ENCODE measurements at places on chromosomes 1 and 21.

DNA sequence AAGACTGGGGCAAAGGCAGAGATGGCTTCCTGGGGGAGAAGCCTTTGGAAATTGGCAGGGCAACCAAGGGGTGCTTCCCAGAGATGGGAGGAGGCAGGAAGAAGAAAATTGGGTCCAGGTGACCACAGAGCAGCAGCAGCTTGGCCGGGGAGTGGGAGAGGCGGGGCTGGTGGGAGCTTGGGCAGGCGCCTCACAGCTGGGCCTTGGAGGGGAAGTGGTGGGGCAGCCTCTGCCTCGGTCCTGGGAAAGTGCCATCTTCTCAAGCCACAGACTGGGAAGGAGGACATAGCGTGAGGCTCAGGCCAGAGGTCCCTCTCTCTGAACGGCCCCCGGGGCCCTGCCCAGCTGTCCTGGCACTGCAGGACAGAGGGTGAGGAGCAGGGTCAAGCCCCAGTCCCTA, 24.0 kb upstream of the WASF2 start:
- peaks cover 13% of the 10 kb centered on the region for H3K4me1 ChIP-seq
- H3K4me3 ChIP-seq = no peak overlapping the region
- H3K27me3 ChIP-seq = no peaks in the 10 kb centered on the region
- H3K36me3 ChIP-seq = no peaks in the 10 kb centered on the region

GRCh38 chr1:64901663-64902062, 64.7 kb downstream of the JAK1 start:
- no peak overlapping the region for H3K27ac ChIP-seq
- peaks cover 13% of the 10 kb centered on the region for H3K4me1 ChIP-seq
- no peak overlapping the region for H3K4me3 ChIP-seq
- peaks cover 3% of the 10 kb centered on the region for H3K36me3 ChIP-seq
- H3K27me3 ChIP-seq = no peaks in the 10 kb centered on the region

DNA sequence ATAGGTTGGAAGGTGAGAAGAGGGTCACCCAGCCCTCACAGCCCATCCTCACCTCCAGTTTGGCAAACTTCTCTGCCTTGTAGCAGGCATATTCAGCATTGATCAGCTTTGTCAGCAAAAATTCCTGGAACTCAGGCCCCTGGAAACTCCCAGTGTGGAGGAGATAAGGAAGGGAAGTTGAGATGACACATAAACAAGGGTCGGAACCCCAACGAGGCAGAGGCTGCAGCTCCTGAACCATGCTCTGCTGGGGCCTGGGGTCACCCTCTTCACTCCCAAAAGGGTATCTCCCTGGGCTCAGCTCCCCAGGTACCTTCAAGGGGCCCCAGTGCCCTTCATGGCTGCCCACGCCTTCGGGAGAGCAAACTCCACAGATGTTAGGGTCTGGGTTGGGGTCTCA, 60.4 kb downstream of the RAP1GAP start:
- no peaks in the 10 kb centered on the region for H3K27me3 ChIP-seq
- DNase-seq = no peak
- no peak overlapping the region for H3K4me3 ChIP-seq
- H3K27ac ChIP-seq = no peak overlapping the region
- H3K4me1 ChIP-seq = peaks cover 11% of the 10 kb centered on the region

GRCh38 chr1:47761201-47761930, 235.8 kb downstream of the TRABD2B start:
- no peaks in the 10 kb centered on the region for H3K4me1 ChIP-seq
- H3K27ac ChIP-seq = no peak overlapping the region
- no peaks in the 10 kb centered on the region for H3K27me3 ChIP-seq
- no peak for DNase-seq
- no peaks in the 10 kb centered on the region for H3K36me3 ChIP-seq
- H3K4me3 ChIP-seq = no peak overlapping the region

DNA sequence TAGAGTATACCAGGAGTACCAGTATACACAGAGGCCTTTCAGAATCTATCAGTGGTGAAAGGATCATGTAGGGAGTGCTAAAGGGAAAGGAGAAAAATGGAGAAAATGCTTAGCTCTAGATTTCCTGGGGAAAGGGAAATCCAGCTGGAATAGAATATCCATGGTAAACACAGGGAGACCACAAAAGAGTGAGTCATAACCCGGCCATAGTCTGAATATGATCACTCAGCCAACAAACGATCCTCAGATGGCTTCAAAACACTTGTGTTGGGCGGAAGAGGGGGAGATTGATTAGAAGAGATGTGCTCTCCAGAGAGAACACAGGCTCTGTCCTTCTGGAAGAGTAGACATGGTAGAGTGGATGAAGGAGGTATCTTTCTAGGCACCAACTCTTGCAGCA, 180.6 kb downstream of the PAPPA2 start:
- H3K4me3 ChIP-seq = no peak overlapping the region
- H3K27me3 ChIP-seq = no peaks in the 10 kb centered on the region
- no peak for DNase-seq
- H3K27ac ChIP-seq = no peak overlapping the region

GRCh38 chr1:65955071-65955470, 162.4 kb downstream of the PDE4B start:
- no peak overlapping the region for H3K27ac ChIP-seq
- H3K36me3 ChIP-seq = no peaks in the 10 kb centered on the region
- H3K4me1 ChIP-seq = peaks cover 3% of the 10 kb centered on the region
- DNase-seq = no peak

DNA sequence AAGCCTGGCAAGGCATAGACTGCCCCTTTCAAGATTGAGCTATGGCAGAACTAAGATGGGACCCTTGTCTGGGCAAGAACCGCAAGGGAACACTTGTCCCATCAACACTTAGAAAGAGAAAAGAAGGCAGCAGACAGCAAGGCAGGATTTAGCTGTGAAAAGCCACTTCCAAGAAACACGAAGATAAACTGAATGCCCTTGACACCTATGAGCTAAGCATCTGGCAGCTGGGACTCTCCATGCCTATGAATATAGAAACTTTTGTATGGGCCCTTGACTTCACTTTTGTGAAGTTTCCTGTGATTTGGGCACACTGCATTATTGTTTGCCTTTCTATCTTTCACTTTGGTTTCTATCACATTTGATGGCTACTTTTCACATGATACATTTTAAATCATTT, 24.9 kb upstream of the CACNA1E start:
- peaks cover 9% of the 10 kb centered on the region for H3K27me3 ChIP-seq
- DNase-seq = no peak
- H3K4me3 ChIP-seq = no peak overlapping the region
- H3K4me1 ChIP-seq = no peaks in the 10 kb centered on the region
- H3K36me3 ChIP-seq = no peaks in the 10 kb centered on the region

GRCh38 chr1:230857822-230858221, 10.5 kb downstream of the C1orf198 start:
- no peak overlapping the region for H3K4me3 ChIP-seq
- H3K27me3 ChIP-seq = no peaks in the 10 kb centered on the region
- no peak overlapping the region for H3K27ac ChIP-seq
- peaks cover 2% of the 10 kb centered on the region for H3K4me1 ChIP-seq

- H3K27me3 ChIP-seq = peaks cover 21% of the 10 kb centered on the region
- peaks cover 10% of the 10 kb centered on the region for H3K4me1 ChIP-seq
- H3K4me3 ChIP-seq = no peak overlapping the region
Observed at GRCh38 chr1:228925691-228926090, 190.4 kb downstream of the RHOU start.

GRCh38 chr1:168535536-168535935, 8.3 kb downstream of the XCL2 start:
- peaks cover 2% of the 10 kb centered on the region for H3K27me3 ChIP-seq
- peaks cover 24% of the 10 kb centered on the region for H3K36me3 ChIP-seq
- no peak for DNase-seq
- H3K4me3 ChIP-seq = peak overlapping the region; percentile 82
- H3K27ac ChIP-seq = peak overlapping the region; percentile 94

- no peak overlapping the region for H3K4me3 ChIP-seq
- H3K4me1 ChIP-seq = peaks cover 26% of the 10 kb centered on the region
- H3K36me3 ChIP-seq = peaks cover 32% of the 10 kb centered on the region
- no peaks in the 10 kb centered on the region for H3K27me3 ChIP-seq
Observed at GRCh38 chr1:65429078-65429477, 8.6 kb downstream of the LEPR start.

DNA sequence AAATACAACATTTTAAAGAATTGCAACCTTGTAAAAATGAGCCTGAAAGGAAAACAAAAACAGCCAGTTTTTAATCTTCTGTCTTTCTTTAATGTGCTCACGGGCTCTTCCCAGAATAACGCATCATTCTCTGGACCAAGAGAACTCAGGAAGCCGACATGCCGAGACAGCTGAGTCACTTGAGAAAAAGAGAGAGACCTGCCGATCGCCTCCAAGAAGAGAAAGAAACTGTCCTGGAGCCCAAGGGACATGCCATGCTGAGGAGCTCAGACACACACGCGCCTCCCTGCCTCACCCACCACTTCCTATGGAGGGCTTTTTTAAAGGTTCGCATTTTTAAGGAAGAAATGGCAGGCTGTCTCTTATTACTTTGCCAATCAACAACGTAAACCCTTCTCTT, 176.4 kb downstream of the ZNF281 start:
- no peaks in the 10 kb centered on the region for H3K36me3 ChIP-seq
- peaks cover 35% of the 10 kb centered on the region for H3K27me3 ChIP-seq
- DNase-seq = no peak
- H3K4me1 ChIP-seq = no peaks in the 10 kb centered on the region
- H3K4me3 ChIP-seq = no peak overlapping the region

DNA sequence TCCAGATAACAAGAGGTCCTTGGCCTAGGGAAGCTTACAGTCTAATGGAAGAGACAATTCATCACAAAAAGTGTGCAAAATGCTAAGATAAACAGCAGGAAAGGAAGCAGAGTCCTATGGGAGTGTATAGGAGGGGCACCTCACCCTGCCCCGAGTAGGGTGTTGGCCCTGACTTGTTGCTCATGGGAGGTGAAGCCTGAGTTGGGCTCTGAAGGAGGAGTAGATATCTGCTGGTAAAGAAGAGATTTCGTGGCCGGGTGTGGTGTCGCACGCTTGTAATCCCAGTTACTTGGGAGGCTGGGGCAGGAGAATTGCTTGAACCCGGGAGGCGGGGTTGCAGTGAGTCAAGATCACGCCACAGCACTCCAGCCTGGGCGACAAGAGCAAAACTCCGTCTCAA, 18.6 kb upstream of the GPR37L1 start:
- H3K27me3 ChIP-seq = no peaks in the 10 kb centered on the region
- H3K4me1 ChIP-seq = no peaks in the 10 kb centered on the region
- no peak for DNase-seq
- H3K27ac ChIP-seq = no peak overlapping the region

GRCh38 chr1:96967311-96967710, 245.7 kb downstream of the PTBP2 start:
- no peak for DNase-seq
- no peaks in the 10 kb centered on the region for H3K4me1 ChIP-seq
- H3K27ac ChIP-seq = no peak overlapping the region

DNA sequence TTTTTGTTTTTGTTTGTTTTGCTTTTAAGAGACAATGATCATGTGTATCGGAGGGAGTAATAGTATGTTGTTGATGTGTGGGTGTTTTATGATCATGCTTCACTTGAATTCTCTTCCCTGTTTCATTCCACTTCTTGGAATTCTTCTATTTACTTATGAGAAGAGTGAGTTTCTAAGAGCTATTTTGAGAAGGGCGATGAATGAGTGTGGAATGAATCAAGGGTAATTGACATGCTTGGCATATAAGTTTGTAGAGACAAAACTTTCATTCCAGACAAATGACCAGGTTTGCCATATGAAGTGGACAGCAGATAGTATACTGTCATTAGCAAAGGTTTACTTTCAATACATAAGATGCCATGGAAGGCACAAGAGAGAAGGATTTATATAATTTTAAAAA, 42.3 kb upstream of the PDC start:
- H3K4me1 ChIP-seq = no peaks in the 10 kb centered on the region
- no peak for DNase-seq
- no peak overlapping the region for H3K4me3 ChIP-seq
- no peaks in the 10 kb centered on the region for H3K27me3 ChIP-seq

GRCh38 chr1:230915078-230915477, 46.8 kb upstream of the C1orf198 start:
- H3K27ac ChIP-seq = no peak overlapping the region
- no peak overlapping the region for H3K4me3 ChIP-seq
- H3K4me1 ChIP-seq = no peaks in the 10 kb centered on the region
- no peak for DNase-seq

DNA sequence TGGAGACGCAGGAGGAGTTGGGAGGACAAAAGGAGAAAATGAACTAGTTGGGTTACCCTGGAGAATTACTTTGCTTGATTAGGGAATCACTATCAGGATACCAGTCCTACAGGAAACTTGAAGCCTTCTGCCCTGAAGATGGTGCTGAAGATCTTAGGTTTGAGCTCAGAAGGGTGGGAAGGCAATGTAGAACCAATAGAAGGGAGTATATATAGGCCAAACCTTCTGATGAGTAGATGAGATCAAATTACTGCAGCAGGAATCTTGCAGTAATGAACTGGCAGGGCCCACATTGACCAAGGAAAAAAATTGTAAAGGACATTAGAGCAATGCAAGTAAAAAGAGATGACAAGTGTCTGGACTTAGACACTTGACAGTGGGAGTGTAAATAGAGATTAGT, 116.3 kb upstream of the CACYBP start:
- no peak for DNase-seq
- H3K27me3 ChIP-seq = no peaks in the 10 kb centered on the region
- no peaks in the 10 kb centered on the region for H3K36me3 ChIP-seq
- no peaks in the 10 kb centered on the region for H3K4me1 ChIP-seq

GRCh38 chr1:41728403-41729202, 190.1 kb downstream of the HIVEP3 start:
- peak overlapping the region; percentile 33 for H3K27ac ChIP-seq
- peak; percentile 83 for DNase-seq
- H3K27me3 ChIP-seq = no peaks in the 10 kb centered on the region
- H3K4me3 ChIP-seq = peak overlapping the region; percentile 70

- H3K4me1 ChIP-seq = no peaks in the 10 kb centered on the region
- H3K4me3 ChIP-seq = no peak overlapping the region
- DNase-seq = no peak
- H3K27me3 ChIP-seq = no peaks in the 10 kb centered on the region
- H3K36me3 ChIP-seq = no peaks in the 10 kb centered on the region
Observed at GRCh38 chr1:81205956-81206355, 594.8 kb upstream of the ADGRL2 start.

DNA sequence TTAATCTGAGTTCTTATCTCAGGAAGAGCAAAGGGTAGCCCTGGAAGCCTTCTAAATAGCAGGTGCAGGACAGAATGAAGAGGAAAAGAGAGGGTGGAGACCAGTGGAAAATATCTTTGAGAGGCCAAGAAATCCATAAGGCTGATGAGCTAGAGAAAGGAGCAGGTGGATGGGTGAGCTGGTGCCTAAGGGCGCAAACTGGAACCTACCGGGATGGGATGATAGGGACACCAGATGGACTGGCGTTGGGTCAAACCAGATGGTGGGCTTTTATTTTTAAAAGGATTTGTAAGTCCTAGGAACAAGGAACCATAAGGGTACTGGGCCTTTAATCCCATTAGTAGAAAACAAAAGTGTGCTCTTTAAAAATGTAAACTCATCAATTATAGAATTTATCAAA, 59.7 kb downstream of the RGL1 start:
- no peak for DNase-seq
- H3K4me1 ChIP-seq = no peaks in the 10 kb centered on the region
- H3K27me3 ChIP-seq = no peaks in the 10 kb centered on the region
- H3K27ac ChIP-seq = no peak overlapping the region
- H3K36me3 ChIP-seq = no peaks in the 10 kb centered on the region
- no peak overlapping the region for H3K4me3 ChIP-seq

GRCh38 chr21:27429710-27430341, 462.9 kb upstream of the ADAMTS5 start:
- H3K27ac ChIP-seq = no peak overlapping the region
- H3K27me3 ChIP-seq = no peaks in the 10 kb centered on the region
- no peaks in the 10 kb centered on the region for H3K36me3 ChIP-seq

- no peaks in the 10 kb centered on the region for H3K36me3 ChIP-seq
- H3K27ac ChIP-seq = no peak overlapping the region
- DNase-seq = no peak
Observed at GRCh38 chr1:25253911-25254310, 6.7 kb upstream of the RSRP1 start.
